A549 treated with CpdA at 1 μM for 4 hours (cell line): ENCODE measurements at places on chromosomes 16 and 17. TPM values are rescaled to one million over a fixed set of nuclear protein-coding genes. Genes with fewer than 3 reads are reported as not detected.

Gene PRPSAP1
- 57.3 to 69.3 TPM (median 63.4 TPM) in 5 replicates for total RNA-seq

Gene KRTAP2-4
- not detected in 5 replicates for total RNA-seq

Gene CES3
- 1.7 to 2.3 TPM (median 2.0 TPM) in 5 replicates for total RNA-seq

Gene ABCA5
- total RNA-seq = 2.1 to 3.5 TPM (median 2.6 TPM) in 5 replicates

Gene MRM1
- 14.0 to 22.2 TPM (median 20.6 TPM) in 5 replicates for total RNA-seq
